ENCODE measurements at places on chromosomes 4 and X.

GRCh38 chr4:100008048-100008447 lies 58.0 kb upstream of the H2AZ1 start:
- no peak for DNase-seq

GRCh38 chrX:128458888-128459287 lies 406.7 kb upstream of the ACTRT1 start:
- DNase-seq = no peak

DNA sequence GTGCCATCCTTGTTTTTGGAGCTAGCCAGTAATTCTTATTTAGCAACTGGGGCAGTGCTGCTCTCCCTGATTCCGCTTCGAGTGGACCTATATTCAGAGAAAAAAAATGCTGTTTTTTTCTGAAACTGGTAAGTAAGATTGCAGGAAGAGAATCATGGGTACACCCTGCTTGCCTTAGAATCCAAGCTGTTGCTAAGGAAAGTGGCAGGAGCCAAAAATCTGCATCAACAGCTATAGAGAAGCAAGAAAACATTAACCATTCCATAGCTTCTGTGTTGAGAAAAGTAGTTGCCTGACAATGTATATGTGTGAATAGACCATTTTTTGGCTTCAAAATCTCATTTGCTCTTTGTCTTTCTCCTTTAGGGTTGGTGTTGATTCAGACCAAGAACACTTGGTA lies 44.5 kb downstream of the SLC9A6 start:
- no peak for DNase-seq

DNA sequence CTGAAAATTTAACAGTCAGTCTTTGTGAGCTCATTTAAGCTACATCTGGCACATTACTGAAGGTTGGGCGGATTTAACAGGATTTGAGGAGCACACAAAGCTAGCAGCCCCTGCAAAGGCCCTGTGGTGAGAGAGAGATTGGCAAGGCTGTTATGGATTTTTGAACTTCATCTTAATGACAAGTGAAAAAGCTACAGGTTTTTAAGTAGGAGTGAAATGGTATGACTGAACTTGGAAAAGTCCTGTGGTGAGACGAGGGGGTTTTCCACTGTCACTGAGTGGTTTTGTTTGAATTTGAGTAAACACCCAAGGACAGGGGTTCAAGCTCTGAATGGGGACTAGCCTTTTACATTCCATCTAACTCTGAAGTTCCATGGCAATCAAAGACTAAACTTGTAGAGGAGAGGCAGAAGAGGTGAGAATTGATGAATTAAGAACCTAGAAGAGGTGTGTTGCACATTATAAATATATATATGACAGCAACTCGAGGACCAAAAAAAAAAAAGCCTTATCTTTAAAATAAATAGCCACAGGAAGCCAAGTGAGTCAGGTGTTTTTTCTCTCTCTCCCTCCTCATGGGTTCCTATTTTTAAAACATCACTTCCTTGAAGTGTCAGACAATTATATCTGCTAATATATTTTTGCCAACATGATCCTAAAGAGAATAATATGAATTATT lies 47.8 kb upstream of the CLNK start:
- no peak for DNase-seq

- DNase-seq = no peak
Observed at GRCh38 chr4:119172223-119172622, 36.6 kb downstream of the MYOZ2 start.

DNA sequence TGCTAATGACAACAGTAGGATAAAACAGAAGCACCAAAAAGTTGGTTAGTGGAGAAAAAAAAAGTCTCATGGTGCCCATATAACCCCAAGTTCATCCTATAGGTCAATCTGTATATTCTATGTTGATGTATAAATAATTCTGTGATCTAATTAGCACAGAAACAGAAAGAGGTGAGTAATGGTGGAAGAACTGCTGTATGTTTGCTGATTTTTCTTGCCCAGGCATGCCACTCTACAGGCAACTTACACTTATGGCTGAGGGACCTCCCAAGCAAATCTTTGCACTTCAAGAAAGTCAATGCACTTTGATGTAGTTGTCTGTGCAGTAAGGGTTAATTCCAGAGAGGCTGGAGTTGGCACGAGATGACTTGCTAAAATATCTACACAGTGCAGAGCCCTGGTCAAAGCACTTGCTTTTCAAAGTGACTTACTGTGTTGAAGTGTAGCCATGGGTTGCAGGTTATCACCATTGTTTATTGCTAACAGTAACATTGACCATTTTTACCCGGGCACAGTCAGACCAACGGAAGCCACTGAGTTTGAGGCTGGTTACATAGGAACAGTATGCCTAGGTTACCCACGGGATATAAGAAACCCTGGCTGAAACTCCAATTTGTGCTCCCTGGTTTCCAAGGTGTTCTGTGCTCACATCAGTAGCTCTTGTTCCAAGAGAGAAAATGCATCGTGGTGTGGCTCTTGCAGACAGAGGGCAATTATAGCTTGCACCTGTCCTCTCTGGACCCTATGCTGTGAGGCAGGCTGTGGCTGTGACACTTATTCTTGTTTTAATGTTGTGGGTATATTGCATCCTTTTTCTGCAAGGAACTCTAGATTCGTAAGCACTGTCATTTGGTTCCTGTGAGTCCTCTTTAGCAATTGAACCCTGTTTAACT lies 141.3 kb upstream of the FTHL17 start:
- no peak for DNase-seq

- no peak for DNase-seq
Observed at GRCh38 chr4:172892300-172892699, 276.3 kb upstream of the GALNT7 start.

- DNase-seq = no peak
Observed at GRCh38 chrX:107398115-107398514, 51.3 kb upstream of the FRMPD3 start.

DNA sequence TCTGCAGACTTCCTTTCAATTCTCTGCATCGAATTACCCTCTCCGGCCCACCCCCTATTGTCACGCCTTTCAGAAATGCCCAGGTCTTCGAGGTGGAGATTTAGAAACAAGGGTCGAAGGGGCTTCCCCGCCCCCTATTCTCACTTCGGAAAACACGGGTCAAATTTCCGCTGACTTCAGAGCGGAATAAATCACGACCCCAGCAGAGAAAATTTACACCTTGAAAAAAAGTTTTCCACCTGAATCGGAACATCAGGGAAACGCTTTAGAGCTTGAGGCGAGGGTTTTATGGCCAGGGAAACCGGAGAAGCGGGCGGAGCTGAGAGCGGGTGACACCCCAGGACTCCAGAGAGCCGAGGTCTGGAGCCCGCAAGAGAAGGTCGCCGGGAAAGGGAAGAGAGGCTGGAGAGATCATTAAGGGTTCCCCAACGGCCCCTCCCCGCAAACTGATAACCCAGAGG lies 1.6 kb downstream of the SHISA3 start:
- no peak for DNase-seq

GRCh38 chr4:3485011-3485791 lies 22.1 kb downstream of the DOK7 start:
- DNase-seq = no peak

GRCh38 chrX:146956760-146957159 lies 142.2 kb upstream of the CXorf51A start:
- DNase-seq = no peak

DNA sequence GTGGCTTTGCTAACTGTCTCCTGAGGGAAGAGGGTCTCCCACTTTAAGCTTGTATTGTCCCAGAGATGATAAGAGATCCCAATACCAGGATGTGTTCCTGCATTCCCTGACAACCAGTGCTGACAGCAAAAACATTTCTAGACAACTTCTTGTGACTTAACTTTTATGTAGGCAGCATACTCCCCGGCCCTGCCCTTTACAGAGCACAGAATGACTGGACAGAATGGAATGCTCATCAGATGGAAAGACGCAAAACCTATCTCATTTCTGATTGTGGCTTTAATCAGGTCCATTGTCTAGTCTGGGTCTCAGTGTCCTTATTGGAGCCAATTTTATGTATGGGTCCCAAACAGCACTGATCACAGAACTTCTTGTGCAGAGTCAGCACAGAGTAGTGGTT lies 18.2 kb upstream of the PLAC1 start:
- DNase-seq = no peak

DNA sequence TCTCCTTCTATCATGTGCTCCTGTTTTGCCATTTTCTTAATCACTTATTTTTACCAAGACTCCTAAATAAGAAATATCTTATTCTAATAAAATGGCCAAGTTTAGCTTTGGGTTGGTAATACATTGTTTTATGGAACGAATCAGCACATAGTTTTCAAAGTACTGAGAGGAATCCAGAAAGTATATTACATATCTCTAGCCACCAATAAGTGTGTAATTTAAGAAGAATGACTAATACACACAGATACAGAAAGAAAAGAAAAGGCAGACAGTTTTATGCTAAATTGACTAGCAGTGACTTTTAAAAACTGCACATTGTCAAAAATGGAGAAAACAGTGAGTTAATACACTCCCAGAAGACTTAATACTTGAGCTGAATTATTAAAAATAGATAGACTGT lies 167.0 kb upstream of the IL15 start:
- no peak for DNase-seq

DNA sequence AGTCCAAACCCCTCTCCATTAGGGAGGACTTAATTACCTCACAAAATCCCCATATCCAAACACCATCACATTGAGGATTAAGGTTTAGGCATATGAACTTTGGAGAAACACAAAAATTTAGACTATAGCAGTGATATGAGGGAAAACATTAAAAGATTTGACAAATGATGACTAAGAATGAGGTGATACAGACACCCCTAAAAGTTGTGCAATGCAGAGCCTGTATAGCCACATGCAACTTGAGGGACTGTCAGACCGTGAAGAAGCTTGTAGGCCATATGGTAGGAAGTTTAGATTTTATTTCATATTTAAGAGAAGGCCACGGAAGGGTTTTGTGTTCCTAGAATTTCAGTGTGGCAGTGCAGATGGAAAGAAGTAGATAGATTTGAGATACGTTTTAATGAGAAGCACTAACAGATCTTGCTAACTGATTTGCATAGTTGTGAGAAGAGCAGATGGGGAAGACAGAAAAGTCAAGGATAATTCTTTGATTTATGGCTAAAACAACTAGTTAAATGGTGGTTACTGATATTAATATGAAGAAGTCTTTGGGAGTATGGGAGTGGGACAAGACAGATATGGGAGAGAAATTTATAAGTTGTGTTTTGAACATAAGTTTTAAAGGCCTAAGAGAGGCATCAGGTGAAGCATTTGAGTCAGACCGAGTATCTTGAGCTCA lies 5.5 kb upstream of the FIP1L1 start:
- no peak for DNase-seq

- no peak for DNase-seq
Observed at GRCh38 chrX:45322820-45323219, 122.1 kb upstream of the DIPK2B start.

Measured in naive thymus-derived CD4-positive, alpha-beta T cell (primary cell).